ENCODE measurements at places on chromosomes 5 and 9.

DNA sequence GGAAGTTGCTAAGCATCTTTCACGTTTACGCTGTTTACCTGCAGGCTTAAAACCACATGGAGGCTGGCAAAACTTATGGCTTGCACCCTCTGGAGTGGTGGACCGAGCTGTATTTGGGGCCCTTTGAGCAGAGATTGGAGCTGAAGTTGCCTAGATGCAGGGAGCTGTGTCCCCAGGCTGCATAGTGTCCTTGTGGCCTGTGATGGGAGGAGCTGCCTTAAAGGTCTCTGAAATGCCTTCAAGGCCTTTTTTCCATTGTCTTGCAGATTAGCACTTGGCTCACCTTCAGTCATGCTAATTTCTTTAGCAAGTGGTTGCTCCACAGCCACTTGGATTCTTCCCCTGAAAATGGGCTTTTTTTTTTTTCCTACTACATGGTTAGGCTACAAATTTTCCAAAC is 81.5 kb upstream of the CHD1 start:
- no peak for DNase-seq
- H3K27ac ChIP-seq = no peak overlapping the region
- no peak overlapping the region for H3K4me3 ChIP-seq
- H3K27me3 ChIP-seq = no peaks in the 10 kb centered on the region
- H3K4me1 ChIP-seq = peaks cover 5% of the 10 kb centered on the region
- no peaks in the 10 kb centered on the region for H3K36me3 ChIP-seq

DNA sequence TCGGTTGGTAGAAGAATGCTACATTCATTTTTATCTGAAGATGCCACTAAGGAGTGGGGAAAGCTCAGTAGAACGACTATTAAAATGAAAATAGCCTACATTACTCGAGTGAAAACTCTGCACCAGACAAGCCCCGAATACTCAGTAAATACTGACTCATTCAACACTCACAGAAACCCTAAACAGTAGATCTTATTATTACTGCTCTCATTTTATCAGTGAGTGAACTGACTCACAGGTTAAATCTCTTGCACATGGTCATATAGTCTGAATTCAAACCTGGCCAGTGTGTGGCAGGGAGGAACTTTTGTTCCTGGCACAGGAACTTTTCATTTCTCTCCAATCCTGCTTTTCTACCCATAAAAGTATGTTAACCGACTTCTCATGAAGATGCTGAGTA is 9.6 kb upstream of the PAPPA start:
- H3K4me3 ChIP-seq = no peak overlapping the region
- H3K27me3 ChIP-seq = peaks cover 6% of the 10 kb centered on the region
- H3K27ac ChIP-seq = no peak overlapping the region

- no peak overlapping the region for H3K27ac ChIP-seq
- no peak for DNase-seq
- no peak overlapping the region for H3K4me3 ChIP-seq
- H3K4me1 ChIP-seq = peaks cover 21% of the 10 kb centered on the region
- H3K27me3 ChIP-seq = no peaks in the 10 kb centered on the region
Measured at GRCh38 chr5:141646026-141646425, 5.2 kb downstream of the FCHSD1 start.

DNA sequence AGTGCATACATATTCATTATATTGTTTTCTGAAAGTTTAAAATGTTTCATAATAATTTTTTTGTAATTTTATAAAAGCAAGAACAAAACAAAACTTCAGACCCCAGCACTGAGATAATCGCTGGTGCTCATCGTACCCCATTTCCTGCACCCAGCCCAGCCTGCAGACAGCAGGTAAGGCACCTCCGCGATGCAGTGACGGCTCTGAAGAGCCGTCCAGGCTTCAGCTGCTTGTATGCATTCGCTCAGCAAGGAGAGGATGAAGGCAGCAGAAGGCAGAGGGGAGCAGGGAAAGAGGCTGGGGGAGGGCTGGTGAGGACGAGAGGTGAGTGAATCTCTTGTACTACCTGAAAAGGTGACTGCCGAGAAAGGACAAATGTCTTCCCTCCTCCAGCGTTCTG is 153.5 kb downstream of the TTLL11 start:
- no peaks in the 10 kb centered on the region for H3K27me3 ChIP-seq
- peaks cover 2% of the 10 kb centered on the region for H3K36me3 ChIP-seq
- no peak overlapping the region for H3K27ac ChIP-seq
- no peak for DNase-seq

GRCh38 chr5:88813805-88814575 is 69.0 kb downstream of the MEF2C start:
- peaks cover 37% of the 10 kb centered on the region for H3K4me1 ChIP-seq
- peak overlapping the region; percentile 41 for H3K4me3 ChIP-seq
- peak overlapping the region; percentile 65 for H3K27ac ChIP-seq
- H3K27me3 ChIP-seq = no peaks in the 10 kb centered on the region
- no peak for DNase-seq
- peaks cover 23% of the 10 kb centered on the region for H3K36me3 ChIP-seq

DNA sequence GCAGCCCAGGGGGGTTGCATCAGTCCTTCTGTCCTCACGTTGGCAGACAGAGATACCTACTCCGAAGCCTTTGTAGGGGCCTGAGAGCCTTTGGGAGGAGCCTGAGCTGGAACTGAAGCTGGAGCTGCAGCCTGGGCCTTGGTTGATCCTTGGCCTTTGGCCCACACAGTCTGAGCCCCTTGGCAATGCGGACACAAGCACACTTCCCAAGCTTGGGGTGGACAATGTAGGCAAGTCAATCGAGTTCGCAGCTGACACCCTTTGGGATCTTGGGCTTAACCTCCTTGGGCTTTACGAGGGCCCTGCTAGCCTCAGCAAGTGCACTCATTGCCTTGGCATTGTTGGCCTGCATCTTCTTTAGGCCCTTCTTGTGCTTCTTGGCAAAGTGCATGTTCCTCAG is 5.9 kb downstream of the CSNK1A1 start:
- DNase-seq = no peak
- no peaks in the 10 kb centered on the region for H3K27me3 ChIP-seq
- no peak overlapping the region for H3K27ac ChIP-seq
- H3K36me3 ChIP-seq = peaks cover 22% of the 10 kb centered on the region
- H3K4me1 ChIP-seq = peaks cover 35% of the 10 kb centered on the region
- H3K4me3 ChIP-seq = no peak overlapping the region

GRCh38 chr9:135616619-135617537 is 22.5 kb downstream of the GLT6D1 start:
- peaks cover 2% of the 10 kb centered on the region for H3K4me1 ChIP-seq
- H3K27me3 ChIP-seq = peaks cover 11% of the 10 kb centered on the region
- H3K36me3 ChIP-seq = no peaks in the 10 kb centered on the region
- no peak overlapping the region for H3K27ac ChIP-seq

- no peak overlapping the region for H3K27ac ChIP-seq
- no peaks in the 10 kb centered on the region for H3K4me1 ChIP-seq
- no peak overlapping the region for H3K4me3 ChIP-seq
Measured at GRCh38 chr9:96343515-96344360, 39.8 kb downstream of the SLC35D2 start.

DNA sequence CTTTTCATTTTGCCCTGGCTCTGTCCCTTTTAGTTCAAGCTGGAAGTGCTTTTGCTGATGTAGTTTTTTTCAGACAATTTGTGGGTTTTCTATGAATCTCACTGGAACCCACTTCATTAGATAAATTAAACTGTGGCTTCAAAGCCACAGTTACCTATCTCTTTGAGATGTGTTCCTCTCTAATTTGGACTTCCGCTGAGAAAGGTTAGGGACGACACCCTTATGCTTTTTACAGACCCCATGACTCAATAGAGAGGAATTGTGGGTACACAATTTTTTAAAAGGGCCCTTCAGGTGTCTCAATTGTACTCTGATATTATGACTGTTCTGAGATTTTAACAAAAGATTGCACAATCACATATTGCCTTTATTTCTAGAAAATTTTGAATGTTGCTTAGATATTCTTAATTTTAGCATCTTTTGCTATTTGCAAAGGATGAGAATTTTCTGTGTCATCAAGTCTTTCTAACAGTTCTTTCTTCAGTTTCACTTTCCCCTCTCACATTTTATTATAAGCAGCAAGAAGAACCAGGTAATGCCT is 110.6 kb downstream of the GADD45G start:
- no peak for DNase-seq
- no peaks in the 10 kb centered on the region for H3K36me3 ChIP-seq
- H3K27ac ChIP-seq = no peak overlapping the region
- no peak overlapping the region for H3K4me3 ChIP-seq
- peaks cover 8% of the 10 kb centered on the region for H3K4me1 ChIP-seq
